ENCODE measurements at places on chromosomes 1 and 21.

DNA sequence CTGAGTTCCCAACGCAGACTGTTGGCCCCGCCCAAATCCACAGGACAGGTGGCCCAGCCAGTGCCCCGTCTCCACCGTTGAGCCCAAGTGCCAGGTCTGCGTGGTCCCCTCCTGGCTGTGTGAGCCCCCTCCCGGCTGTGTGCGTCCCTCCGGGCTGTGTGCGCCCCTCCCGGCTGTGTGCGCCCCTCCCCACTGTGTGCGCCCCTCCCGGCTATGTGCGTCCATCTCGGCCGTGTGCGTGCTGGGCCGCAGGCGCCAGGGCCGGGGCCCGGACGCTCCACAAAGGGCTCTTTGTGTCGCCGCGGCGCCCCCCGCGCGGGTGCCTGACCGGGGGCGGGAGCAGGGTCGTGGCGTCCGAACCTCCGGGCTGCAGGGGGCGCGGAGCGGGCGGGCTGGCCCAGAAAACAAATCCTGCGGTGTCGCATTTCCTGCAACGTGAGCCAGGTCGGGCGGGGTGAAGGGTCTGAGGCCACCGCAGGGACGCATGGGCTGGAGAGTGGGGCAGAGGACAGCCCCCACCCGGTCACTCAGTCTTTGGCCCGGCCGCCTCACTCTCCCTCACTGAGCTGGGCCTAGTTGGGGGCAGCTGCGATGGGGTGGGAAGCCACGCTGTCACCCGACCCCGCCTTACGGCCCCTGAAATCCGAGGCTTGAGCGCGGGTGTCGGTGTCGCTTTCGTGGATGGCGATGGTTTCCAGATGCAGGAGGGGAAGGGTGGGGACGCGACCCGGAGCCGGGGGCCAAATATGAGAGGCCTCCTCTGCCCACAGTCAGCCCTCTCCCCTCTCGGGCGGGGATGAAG lies 18.8 kb downstream of the TNFRSF25 start:
- no peak for DNase-seq

- no peak for DNase-seq
Observed at GRCh38 chr1:47727051-47727696, 270.0 kb downstream of the TRABD2B start.

GRCh38 chr1:190963321-190963720 lies 485.7 kb upstream of the BRINP3 start:
- no peak for DNase-seq

DNA sequence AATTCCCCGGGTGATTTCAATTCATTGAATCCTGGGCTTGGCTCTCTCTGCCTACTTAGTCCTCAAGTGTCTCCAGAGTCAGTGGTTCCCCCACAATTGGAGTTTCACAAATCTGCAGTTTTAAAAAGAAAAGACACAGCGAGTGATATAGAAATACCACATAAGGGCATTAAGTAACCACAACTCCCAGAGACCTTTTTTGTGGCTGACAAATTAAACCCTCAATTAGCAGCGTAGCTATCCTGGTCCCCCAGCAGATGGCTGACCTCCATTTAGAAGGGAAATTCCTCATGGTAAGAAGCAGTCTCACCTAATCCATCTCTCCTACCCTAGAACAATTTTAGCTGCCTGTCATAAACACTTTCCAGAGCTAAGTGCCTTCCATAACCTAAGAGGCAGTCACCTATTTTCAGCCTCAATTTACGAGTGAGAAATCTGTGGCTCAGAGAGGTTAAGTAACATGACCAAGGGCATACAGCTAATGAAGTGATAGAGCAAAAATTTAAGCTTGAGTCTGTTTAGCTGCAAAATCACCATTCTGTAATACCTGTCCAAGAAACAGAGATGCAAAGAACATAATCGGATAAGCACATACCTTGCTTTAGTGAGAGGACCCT lies 56.0 kb upstream of the NBPF3 start:
- no peak for DNase-seq

DNA sequence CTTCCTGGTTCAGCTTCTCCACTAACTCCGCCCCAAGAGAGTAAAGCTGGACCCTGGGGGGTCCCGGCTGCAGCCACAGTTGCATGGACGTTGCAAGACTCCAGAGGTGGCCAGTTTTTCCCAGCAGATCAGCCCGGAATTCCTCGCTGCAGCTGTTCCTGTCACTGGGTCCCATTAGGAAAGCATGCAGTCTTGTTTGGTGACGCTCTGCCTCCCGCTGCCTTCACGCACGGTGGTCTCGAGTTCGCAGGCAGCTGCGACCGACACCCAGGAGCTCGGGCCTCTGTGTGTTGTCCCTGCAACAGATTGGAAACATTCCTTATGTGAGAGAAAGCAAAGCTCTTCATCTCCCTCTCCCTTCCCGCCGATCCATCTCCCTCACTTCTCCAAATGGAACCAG lies 162.8 kb downstream of the PRDM16 start:
- no peak for DNase-seq

GRCh38 chr1:9250411-9251381 lies 16.1 kb downstream of the H6PD start:
- DNase-seq = no peak

DNA sequence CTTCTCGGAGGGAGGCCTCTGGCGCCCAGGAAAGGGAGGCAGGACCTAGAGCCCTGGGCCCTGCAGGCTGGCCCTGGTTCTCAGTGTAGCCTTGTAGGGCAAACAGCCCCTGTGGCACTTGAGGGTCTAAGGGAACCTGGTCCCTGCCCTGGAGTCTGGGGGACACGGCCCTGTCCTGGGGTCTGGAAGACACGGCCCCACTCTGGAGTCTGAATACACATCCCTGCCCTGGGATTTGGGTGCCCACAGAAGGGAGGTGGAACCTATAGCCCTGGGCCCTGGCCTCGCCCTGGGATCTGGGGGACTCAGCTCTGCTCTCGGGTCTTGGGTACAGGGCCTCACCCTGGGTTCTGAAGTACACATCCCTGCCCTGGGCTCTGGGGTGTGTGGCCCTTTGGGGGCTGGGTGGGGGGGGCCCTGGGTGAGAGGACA lies 97.9 kb downstream of the OBSCN start:
- DNase-seq = no peak

DNA sequence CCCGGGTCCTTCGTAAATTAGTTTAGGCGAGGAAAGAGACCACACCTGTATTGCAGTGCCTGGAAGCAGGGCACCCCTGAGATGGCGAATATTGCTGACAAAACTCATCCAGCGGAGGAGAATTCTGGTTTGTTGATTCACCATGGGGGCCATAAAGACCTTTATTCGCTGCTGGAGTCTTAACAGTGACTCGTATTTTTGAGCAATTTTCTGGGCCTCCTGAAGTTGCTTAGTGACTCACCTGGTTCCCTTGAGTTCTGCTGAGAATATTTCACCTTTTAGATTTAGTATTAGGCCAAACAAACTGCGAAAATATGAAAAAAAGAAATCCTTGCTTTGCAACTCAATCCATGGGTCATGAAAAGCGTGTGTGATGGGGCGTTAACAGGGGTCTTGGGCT lies 20.6 kb upstream of the H6PD start:
- no peak for DNase-seq

- DNase-seq = no peak
Observed at GRCh38 chr1:36894824-36895223, 139.5 kb downstream of the GRIK3 start.

GRCh38 chr1:208165659-208166058 lies 78.5 kb downstream of the PLXNA2 start:
- DNase-seq = no peak

DNA sequence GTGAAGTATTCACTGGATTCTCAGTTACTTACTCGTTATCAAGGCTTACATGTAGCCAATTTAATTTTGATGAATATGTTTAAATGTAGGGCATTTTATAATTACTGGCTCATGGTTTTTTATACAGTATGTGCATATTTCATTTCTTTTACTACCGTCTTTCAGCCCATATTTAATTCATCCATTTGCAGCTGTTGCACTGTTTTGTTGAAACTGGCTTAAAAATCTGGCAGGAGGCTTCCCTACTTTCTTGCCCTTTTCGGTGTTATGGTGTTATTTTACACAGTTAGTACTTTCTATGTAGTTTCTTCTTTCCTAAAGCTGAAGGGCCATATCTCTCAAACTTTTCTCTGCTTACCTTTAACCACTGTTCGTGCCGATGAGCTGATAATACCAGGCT lies 54.2 kb downstream of the ITSN1 start:
- no peak for DNase-seq

- DNase-seq = no peak
Observed at GRCh38 chr1:241957692-241958494, at the start of gene BECN2. BECN2 (plus strand) TSS chr1:241957767; CDS start chr1:241957767, 0 bp downstream.

GRCh38 chr1:2610036-2610959 lies 22.5 kb downstream of the MMEL1 start:
- no peak for DNase-seq

Data from stimulated activated CD4-positive, alpha-beta T cell treated with anti-CD3 and anti-CD28 coated beads, Interleukin-2, amount 100 ng/mL, for 24 hours (primary cell).